ENCODE measurements at places on chromosomes 3 and 15.

- no peak for DNase-seq
Measured at GRCh38 chr3:140816372-140817195, 125.1 kb upstream of the SLC25A36 start.

DNA sequence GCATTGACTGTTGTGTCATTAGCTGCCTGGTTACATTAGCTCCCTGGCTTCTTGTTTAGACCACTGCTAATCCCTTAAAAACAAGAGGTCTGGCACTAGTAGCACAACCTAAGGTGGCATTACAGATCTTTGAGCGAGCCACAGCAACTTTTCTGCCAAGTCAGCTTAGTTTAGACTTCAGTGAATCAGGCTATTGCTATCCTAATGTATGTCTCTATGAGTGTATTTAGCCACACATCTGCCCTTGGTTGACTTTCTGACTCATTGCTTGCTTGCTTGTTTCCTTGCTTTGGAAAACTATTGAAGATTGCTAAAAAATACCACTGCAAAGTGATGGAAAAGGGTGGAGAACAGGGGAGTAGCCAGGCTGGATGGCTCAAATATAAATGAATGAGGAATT is 50.2 kb downstream of the CHP1 start:
- no peak for DNase-seq

- no peak for DNase-seq
Measured at GRCh38 chr15:87871731-87872320, 384.7 kb downstream of the NTRK3 start.

DNA sequence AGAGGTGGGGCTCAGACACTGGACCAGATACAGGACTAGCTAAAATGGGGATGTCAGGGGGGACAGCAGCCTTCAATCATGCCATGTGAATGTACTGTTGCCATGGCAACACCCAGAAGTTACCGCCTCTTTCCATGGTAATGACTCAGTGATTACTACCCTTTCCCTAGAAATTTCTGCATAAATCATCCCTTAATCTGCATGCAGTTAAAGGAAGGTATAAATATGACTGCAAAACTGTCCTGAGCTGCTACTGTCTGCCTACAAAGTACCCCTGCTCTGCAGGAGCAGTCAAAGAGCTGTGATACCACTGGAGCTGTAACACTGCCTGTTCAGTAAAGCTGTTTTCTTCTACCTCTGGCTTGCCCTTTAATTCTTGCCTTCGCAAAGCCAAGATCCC is 168.2 kb downstream of the PEAK1 start:
- no peak for DNase-seq

GRCh38 chr15:48190932-48191573 is 412 bp upstream of the CTXN2 start:
- DNase-seq, result no peak

GRCh38 chr3:188796122-188796631 is 375.6 kb upstream of the TPRG1 start:
- no peak for DNase-seq

DNA sequence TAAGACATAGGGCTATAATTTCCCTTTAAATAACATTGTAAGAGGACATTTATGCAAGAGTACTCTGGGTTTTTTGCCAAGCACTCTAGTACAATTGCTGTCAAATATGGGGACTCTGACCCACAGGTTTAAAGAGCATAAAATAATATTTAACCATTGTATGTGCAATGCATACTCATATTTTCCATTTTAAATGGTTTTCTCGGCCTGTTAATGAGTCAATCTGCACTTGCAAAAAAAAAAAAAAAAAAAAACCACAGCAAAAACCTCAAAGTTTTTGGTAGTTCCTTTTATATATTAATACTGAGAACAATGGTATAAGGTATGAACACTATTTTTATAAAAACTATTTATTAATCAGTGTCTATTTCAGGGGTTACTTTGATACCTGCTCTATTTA is 304.0 kb upstream of the CBLB start:
- no peak for DNase-seq

DNA sequence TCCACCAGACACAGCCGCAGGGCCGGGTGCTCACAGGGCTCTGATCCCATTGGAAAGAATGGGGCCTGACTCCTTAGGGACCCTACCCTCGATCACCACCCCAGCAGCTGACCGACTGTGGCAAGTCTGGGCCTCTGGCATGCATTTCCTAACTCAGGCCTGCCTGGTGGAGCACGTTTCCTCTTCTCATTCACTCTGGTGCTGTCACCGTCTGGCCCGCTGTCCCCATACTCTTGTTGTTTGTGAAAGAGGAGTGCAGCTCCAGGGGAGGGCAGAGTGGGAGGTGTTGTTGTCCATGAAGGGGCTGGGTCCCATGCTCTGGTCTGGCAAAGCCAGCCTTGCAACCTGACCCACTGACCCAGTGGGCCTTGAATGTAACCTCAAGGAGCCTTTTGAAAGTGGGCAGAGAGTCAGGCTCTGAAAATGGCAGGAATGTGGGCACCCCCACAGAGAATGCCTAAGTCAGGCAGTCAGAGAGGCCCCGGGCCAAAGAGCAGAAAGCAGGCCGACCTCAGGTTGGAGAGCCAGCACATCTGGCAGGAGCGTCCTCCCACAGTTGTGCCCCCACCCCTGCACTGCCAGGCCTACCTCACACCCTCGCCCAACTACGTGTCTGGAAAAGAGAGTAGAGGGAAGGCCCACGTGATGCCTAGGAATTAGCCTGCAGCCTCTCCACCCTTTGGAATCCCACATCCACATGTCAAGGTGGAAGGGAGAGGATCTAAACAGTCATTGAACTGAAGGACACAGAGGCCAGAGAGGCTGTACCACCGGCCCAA is 10.9 kb downstream of the SEMA7A start:
- DNase-seq, result no peak

GRCh38 chr3:108292450-108292849 is 3.9 kb upstream of the HHLA2 start:
- DNase-seq, result no peak

DNA sequence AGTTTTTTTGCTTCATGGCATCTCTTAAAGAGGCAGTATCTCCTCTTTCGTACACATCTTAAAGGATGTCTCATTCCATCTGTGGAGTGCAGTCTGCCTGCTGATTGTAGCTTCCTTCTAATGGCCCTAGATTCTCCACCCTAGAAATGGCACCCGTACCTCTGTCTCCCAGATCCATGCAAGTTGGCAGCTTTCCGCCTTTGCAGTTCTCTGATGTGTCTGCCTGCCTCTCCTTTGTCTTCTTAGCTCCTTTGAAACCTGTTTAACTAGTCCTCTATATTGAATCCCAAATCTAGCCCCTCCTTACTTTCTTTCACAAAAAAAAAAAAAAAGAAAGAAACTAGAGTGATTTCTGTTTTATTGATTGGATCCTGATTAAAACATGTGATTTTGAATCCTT is 1025.0 kb downstream of the ZPLD1 start:
- no peak for DNase-seq

GRCh38 chr3:57164657-57165573 is at the start of gene IL17RD:
TSS of gene IL17RD (minus strand) at chr3:57165353. CDS start at chr3:57165286, 67 bp downstream.
- DNase-seq, result peak; percentile 25

DNA sequence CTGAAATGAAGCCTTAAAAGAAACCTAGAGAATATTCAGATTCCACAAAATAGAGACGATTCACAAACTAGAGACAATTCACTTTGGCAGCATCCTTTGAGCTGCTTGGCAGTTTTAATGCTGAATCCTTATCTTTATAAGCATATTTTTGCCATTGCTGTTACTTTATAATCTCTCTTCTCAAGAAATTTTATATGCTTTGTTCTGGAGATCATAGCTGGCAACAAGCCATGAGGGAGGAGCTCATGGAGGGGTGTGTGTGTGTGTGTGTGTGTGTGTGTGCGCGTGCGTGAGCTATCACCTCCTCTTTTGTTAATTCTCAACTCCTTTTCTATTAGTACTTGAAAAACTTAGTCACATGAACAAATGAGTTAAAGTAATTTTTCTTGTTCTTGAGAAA is 495.0 kb upstream of the RGMA start:
- no peak for DNase-seq

- DNase-seq, result no peak
Measured at GRCh38 chr3:197404754-197405153, 106.3 kb upstream of the DLG1 start.

- no peak for DNase-seq
Measured at GRCh38 chr3:187694801-187695200, 7.6 kb downstream of the RTP2 start.

GRCh38 chr3:195312714-195313113 is 41.8 kb upstream of the XXYLT1 start:
- no peak for DNase-seq

DNA sequence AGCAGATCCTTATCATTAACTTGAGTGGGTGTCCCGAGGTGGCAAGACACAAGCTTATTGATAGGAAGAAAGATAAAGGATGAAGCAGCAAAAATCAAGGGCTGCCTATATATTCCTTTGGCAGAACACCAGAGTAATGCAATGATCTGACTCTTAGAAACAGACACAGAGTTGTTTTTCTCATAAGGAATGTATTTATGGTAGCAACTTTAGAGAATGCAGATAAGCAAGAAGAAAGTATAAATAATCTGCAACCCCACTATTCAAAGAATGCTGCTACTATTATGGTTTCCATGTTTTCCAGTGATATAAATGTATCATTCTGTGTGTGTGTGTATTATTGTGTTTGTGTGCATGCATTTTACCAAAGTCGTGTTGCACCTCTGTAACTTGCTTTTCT is 208.3 kb downstream of the THSD4 start:
- no peak for DNase-seq

- no peak for DNase-seq
Measured at GRCh38 chr3:111809186-111809585, 49.9 kb upstream of the PHLDB2 start.

DNA sequence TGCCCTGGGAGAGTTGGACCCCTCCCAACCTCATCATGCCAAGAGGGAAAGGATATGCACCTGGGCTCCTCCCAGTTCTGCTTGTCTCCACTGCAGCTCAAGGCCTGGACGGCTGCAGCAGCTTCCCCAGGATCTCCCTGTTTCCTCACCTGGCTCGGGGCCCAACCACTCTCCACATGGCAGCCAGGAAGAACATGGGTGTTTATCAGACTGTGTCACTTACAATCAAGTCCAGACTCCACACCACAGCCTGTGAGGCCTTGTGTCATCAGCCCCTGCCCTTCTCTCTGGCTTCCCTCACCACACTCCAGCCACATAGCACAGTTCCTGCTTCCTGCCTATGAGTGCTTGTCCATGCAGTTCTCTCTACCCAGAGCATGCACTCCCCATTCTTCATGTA is 534.4 kb downstream of the EPHB1 start:
- no peak for DNase-seq

DNA sequence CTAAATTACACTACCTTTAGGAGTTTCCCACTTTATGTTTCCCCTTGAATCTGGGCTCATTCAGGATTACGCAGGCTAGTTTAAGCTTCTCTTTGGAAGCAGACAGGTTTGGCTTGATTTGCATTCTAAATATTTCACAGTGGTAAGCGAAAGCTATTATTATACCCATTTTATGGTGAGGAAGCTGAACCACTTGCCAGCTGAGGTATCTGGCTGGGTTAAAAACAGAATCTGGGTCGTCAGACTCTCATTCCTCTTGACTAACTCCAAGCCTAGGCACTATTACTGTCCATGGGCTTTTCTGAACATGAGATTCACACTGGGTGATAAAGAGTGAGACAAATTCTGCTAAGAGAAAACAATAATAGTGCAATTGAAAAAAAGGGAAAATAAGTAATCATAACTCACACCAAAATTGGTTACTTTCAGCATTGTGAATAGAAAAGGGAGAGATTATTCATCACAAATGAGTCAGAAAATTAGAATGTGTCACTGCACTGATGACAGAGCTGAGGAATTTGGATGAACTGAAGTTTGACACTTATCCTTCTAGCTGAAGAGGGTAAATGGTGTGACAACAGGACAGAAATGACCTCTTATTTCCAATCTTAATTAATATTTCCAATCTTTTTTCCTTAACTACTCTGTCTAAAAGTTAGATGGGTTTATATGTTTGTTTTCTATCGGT is 211.3 kb downstream of the TIGIT start:
- no peak for DNase-seq

DNA sequence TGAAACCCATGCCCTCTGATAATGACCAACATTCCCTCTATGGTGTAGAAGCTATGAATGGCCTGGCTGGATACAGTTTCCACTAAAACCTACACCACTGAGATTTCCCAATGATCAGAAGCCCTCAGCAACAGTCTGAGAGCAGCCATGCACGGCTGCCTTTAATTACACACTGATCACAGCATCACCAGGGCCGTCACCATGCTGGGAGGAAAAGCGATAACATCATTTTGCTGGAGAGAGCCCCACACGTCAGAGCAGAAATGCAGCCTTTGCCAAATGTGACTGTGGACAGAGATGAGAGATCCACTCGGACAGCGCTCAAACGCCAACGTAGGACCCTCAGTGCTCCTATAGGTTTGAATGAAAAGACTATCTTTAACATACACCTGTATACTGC is 135.0 kb downstream of the XXYLT1 start:
- DNase-seq, result no peak

DNA sequence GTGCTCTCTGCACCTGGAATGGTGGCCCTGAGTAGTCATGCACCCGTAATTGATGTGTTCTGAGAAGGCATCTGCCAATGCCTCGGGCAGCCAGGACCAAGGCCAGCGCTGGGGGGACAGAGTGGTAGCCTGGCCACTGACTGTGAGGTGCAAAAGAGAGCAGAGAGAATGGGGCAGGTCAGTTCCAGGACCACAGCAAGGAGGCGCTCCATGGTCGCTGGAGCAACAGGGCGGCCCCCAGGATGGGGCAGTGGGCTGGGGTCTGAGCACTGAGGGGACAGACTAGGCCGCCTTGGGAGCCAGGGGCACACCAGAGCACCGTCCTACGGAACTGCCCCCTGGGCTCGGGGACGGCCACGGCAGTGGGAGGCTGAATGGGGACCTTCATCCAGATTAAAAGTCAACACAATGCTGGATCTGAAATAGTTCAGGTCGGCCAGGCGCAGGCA is 48.3 kb upstream of the IQSEC1 start:
- DNase-seq, result no peak

DNA sequence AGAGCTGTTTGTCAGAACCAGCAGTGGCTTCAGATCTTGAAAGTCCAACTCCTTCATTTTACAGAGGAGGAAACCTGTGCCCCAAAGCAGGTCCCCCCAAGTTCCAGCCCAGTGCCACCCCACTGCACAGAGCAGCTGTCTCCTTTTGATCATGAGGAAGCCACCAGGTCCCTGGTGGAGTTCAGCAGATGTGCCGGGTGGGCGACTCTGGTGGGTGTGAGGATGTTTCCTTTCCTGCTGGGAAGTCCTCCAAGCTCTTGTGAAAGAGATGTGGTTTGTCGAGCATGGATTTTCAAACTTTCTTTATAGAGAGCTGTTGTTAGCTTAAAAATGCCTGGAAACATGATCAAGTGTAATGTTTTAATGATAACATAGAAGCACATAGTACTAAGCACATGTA is 52.0 kb downstream of the SMAD3 start:
- no peak for DNase-seq

- no peak for DNase-seq
Measured at GRCh38 chr3:1908651-1909445, 189.8 kb upstream of the CNTN4 start.

GRCh38 chr3:154195620-154196356 is 74.6 kb downstream of the ARHGEF26 start:
- no peak for DNase-seq

DNA sequence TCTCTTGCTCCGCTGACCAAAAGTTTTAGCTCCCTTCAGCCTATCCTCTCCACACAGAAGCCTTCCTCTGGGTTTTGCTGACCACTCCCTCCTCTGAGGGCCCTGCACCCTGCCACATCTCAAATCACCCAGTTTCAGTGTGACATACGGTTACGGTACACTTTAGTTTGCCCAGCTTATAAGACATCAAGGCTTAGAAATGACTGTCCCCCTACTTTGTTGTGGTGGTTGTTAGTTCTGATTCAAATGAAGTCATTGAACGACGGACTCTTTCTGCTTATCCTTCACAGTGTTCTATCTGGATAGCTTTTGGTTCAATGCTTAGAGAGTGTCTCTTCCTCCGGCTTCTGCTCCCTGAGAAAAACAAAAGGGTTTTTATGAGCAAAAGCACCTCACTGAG is 68.0 kb upstream of the NDUFB4 start:
- no peak for DNase-seq
